Non-pigmented ciliary epithelial cell (primary cell): ENCODE measurements at places on chromosomes 5 and 9.

- no peak for DNase-seq
Observed at GRCh38 chr5:126745259-126745992, 31.5 kb upstream of the LMNB1 start.

- no peak for DNase-seq
Observed at GRCh38 chr5:168364151-168364661, 72.8 kb downstream of the WWC1 start.

DNA sequence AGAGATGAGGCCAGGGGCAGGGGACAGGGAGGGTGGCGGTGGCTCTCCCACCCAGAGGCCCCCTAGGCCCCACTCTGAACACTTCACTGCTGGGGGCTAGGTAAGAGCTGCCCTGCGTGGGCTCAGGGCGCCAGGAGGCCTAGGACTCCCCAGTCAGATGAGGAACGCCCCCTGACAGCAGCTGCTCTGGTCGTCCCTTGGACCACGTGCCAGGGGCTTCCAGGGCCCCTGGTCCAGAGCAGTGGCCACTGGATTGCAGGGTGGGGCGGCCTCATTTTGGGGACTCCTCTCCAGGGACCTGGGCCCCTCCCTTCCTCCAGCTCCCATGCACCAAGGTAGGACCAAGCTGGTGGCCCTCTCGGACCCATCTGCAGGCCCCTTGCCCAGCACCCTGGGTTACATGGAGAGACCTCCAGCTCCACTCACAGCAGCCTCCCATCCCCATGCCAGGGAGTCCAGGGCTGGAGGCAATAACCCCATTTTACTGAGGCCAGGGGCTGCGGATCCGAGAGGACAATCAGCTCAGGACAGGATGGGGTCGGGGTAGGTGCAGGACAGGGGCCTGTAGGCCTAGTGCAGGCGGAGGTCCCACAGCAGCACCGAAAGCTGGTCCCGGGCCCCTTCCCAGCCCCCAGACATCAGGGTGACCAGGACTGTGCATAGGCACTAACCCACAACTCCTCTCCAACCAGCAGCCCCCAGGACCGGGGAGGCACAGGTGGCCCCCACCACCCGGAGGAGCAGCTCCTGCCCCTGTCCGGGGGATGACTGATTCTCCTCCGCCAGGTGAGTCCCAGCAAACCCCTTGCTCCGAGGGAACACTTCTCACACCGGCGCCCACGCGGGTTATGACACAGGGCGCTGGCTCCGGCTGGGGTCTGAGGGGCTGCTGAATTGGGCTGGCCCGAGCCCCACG is 1.5 kb downstream of the EGFL7 start:
- no peak for DNase-seq

GRCh38 chr5:177505075-177505474 is 4.6 kb downstream of the DOK3 start:
- no peak for DNase-seq

DNA sequence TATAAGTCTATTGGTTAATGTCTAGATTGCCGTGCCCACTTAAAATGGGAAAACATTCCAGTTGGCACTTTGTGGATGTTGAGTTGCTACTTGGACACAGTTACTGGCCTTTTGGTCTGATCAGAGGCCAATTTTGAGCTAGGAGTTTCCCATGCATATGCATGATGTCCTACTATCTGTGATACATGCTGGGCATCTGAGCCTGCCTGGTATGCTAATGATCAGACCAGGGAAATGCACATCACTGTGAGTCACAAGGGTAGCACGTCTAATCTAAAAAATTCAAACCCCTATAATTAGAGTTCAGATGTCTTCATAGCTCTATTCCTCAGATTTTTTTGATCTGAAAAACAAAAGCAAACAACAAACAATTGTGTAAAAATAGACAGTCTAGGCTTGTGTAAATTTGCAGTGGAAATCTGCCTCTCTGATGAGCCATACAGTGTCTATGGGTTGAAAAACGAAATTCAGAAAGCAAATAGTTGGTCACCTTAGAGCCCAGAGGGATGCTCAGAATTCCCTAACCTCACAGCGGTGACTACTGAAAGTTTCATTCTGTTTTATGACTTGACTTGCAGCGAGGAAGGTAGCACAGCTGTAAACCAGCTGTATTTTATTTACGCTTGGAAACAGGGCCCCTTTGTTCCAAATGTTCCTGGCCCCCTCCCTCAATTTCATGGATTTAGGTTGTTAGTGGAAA is 37.3 kb downstream of the PALM2AKAP2 start:
- peak; percentile 60 for DNase-seq

- DNase-seq, result no peak
Observed at GRCh38 chr9:137237759-137238726, 3.0 kb upstream of the TUBB4B start.
